ENCODE measurements at places on chromosomes 5 and 9.

- no peak for DNase-seq
Observed at GRCh38 chr5:35623991-35624390, 6.3 kb downstream of the SPEF2 start.

- no peak for DNase-seq
Observed at GRCh38 chr5:122153230-122153629, 23.9 kb downstream of the ZNF474 start.

GRCh38 chr5:124718380-124718789, 28.1 kb downstream of the ZNF608 start:
- DNase-seq, result no peak

DNA sequence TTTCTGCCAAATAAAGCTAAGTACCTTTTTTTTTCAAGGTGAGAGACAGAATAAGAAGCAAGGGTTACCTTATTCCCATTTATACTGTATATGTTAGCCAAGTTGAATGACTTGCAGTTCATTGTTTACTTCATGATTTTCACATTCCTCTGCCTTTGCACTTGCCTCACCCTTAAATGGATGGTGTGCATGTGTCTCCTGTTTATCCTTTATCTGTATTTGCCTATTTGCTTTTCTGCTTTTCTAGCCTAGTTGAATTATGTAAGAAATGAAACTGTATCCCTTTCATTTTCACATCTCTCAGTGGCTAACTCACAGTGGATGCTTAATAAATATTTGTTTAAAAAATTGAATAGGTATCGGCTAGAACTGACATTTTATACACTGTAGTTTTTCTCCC, 200.8 kb upstream of the ST8SIA4 start:
- DNase-seq, result no peak

DNA sequence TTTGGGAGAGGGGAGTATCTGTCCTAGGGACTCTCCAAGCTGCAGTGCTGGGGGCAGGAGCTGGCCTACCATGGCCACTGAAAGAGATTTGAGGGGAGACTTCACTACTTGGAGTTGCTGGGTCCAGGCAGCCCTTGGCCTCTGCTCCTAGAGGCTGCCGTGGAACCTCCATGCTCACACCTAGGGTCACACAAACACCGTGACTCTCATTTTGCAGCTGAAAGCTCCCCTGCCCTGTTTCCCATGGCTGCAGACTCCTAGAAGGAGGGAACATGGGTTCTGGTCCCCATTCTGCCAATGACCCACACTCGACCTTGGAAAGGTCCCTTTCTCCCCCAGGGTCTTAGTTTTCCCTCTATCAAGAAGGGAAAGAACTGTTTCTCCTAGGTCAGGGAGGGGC, 147.1 kb upstream of the PPP1R26 start:
- no peak for DNase-seq

GRCh38 chr5:74948031-74948546, 81.9 kb upstream of the FAM169A start:
- DNase-seq, result no peak

DNA sequence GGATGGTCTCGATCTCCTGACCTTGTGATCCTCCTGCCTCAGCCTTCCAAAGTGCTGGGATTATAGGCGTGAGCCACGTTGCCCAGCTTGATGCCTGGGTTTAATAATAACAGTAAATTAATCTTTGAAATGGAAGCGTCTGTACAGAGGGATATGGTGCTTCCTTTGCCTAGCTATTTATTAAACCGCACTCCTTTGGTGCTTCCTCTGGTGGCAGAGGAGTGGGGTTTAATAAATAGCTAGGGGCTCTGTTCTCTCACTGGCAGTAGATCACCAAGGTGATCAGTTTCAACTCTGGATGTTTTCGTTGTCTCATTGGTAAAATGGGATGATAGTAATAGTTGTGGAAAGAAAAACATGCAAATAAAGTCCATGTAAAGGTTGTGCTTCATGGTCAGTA, 1122.5 kb upstream of the WWC1 start:
- no peak for DNase-seq

DNA sequence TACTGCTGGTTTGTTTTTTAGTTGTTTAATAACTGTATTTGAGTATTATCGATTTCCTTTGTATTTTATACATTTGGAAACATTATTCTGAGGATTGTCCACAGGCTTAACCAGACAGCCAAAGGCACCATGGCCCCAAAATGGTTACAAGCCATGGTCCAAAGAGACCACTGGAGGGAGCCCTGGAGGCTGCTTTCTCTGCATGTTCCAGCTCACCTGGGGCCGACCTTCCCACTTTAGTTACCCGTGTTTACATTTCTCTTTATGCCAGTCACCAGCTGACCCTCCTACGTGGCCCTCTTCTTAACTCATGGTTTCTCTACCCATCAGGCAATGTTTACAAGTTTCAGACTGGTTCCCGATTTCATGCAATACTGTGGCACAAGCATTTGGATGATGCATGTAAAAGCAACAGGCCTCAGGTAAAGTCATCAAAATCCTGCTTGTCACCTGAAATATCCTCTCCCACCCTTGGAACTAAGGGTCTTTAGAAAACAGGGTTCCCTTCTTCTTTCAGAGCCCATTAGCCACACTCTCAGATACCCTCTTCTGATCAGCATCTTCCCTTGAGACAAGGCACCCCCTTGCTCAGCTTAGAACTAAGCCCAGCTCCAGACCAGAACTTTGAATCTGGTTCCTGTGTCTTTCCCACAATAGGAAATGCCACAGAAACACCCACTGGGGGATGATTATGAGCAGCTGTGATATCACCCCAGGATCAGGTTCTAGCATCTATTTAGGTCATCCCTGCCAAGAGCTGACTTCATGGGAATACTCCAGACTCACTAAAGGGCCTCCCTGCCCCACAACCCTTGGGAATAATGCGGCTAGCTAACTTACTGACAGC, 49.9 kb upstream of the GARNL3 start:
- DNase-seq, result peak; percentile 75

- DNase-seq, result no peak
Observed at GRCh38 chr5:16579142-16579847, 37.5 kb downstream of the RETREG1 start.

GRCh38 chr5:172771439-172772111, 580 bp upstream of the DUSP1 start:
- no peak for DNase-seq

DNA sequence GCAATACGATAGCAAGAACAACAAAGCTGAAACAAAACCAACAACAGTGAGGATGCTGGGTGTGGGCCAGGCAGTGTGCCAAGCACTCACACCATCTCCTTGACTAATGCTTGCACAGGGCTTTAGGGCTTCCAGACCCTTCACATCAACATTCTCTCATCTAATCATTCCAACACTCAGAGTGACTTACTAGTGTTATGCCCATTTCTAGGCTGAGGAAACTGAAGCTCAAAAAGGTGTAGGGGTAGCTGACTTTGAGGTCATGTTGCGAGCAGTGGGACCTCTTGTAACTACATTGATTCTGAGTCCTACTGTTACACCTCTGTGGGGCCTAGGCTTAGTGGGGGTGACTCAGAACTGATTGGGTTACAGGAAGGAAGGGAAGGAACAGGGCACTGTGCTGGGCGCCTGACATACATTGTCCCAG, 9.7 kb downstream of the ANGPTL2 start:
- DNase-seq, result no peak

GRCh38 chr5:14707811-14708390, 43.4 kb downstream of the OTULIN start:
- DNase-seq, result no peak

DNA sequence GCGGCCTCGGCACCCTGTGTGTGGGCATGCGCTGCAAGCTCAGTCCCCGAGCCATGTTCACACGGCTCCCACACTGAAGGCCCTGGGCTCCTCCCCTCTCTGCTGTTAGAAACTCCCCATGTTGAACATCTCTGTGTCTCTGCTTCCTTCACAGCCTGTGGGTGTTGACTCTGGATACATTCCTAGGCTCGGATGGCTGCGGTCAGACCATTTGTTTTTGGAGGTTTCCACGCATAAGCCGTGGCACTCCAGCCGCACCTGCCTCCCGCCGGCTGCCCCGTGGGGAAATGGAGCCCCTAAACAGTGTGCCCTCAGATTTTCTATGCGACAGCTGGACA, 31.2 kb upstream of the LRRC14B start:
- DNase-seq, result no peak

DNA sequence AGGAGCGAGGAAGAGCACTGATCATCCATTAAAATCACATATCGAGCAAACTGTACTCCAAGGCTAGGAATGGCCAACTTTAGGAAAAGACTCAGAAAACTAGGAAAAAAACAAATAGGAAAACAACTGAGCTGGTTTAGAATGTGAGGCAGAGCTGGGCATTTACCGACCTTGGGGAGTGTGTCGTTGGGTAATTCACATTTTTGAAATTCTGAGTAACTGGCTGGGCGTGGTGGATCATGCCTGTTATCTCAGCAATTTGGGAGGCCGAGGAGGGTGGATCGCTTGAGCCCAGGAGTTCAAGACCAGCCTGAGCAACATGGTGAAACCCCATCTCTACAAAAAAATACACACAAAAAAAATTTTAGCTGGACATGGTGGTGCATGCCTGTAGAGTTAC, 70.1 kb downstream of the ZFAND5 start:
- no peak for DNase-seq

DNA sequence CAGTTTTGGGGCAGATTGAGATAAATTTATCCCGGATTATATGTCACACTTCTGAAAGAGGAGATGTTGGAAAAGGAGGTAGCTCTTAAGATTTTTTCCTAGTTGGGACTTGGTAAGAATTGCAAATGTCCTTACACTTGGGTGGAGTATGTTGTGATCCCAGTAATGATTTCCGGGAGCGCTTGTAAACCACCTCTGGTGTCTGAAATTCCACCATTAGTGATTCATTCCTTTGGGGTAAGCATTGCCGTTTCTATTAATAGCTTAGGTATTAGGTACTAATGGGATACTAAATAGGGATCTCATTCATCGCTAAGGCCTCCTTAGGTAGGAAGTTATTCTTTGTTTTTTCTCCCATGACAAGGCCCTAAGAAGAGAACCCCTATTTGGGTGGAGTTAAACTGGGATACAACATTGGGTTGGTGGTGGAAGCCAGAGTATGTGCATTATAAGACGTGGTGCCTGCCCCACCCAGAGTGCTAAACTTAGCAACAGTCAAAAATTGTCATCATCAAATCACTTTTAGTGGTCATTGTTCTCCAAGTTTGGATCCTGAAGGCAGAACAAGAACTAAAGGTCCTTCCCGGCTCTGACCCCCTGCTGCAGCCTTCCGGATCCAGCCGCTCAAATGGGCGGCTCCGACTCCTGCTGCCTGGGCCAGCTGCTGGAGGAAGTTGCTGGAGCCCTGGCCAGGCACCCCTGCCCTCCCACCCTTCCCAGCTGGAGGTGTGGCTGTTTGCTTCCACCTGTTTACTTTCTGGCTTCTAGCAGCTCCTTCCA, 31.7 kb upstream of the DAB2IP start:
- DNase-seq, result no peak

GRCh38 chr9:12964271-12964670, 189.5 kb downstream of the LURAP1L start:
- DNase-seq, result no peak

- peak; percentile 17 for DNase-seq
Observed at GRCh38 chr5:141245250-141245717, at the start of gene PCDHB15. PCDHB15 (plus strand) TSS chr5:141245395; CDS start chr5:141245579, 184 bp downstream.

DNA sequence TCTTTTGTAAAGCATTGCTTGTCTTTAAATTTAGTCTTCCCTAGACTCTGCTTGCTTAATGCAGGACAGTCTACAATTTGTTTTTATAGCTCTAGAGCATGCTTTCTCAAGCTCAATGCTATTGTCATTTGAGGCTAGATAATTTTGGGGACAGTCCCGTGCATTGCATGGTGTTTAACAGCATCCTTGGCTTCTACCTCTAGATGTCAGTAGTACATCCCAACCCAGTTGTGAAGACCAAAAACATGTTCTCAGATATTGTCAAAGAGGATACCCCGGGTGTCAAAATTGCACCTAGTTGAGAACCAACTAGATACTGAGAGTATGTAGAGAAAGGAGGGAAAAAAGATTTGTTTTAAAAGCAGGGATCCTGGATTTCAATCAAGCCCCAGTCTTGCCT, 277.5 kb downstream of the CEMIP2 start:
- DNase-seq, result no peak

DNA sequence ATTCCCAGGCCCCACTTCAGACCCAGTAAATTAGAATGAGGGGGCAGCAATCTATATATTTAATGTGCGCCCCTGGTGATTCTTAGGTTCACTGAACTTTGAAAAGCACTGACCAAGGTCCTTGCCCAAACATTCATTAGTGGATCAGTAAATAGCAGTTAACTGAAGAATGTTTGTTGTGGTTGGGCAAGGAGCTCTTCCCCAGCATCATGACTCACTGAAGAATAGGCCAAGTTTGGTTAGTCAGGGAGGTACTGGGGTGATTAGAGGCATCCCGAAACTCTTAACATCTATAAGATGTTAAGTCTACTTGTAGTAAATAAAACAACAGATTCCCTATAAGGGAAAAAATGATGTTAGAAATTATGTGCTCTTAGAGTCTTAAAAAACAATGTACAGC, 833 bp upstream of the MROH2B start:
- no peak for DNase-seq

DNA sequence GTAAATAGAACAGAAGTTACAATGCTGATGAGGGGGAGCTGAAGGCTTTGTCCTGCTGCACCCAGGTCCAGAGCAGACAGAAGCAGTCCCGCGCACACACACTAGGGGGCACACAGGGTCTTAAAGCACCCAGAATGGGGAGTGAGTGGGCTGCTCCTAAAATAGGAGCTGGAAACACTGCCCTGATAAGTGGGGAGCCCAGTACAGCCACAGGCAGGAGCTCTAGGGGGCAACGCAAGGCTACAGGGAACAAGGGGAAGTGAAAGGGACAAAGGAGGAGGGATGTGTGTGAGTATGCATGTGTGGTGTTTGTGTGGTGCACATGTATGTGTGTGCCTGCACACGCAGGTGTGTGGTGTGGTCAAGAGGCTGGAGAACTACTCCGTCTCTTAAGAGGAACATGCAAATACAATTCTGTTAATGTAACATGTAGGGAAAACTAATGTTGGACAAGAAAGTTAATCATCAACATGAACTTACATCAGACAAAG, 191.5 kb downstream of the ROR2 start:
- peak; percentile 61 for DNase-seq

GRCh38 chr5:34484216-34484920, 171.8 kb upstream of the RAI14 start:
- DNase-seq, result no peak

DNA sequence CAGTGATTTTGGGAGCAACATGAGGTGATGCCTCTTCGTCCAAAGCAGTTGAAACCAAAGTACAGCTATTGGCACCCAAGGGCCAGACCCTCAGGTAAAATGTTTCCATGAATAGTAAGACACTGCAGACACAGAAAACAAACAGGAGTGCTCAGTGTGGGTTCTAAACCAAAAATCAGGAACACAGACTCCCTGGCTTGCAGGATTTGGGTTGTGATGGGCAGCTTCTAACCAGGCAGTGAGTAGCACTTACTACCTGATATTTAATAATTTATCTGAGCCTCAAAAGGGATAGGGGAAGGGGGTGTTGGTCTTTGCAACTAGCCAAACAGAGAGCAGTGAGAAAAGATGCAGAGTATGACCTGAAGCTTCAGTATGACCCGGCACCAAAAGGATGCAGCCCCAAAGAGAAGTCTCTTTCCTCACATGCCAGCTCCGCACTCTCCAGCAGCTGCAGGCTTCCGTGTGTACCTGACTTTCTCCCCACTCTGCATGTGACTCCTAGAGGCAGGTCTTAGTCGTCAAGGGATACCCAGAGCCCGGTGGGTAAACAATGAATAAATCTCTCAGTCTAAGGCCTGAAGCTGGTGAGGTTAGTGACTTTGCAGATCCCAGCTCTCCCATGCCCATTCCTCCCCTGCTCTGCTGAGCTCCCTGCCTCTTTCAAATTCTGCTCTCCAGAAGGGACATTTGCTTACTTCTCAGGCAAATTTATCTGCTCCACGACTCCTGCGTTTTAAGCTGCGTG, 105.4 kb upstream of the SPOCK1 start:
- DNase-seq, result no peak

GRCh38 chr5:34563931-34564709, 92.0 kb upstream of the RAI14 start:
- DNase-seq, result no peak
